ENCODE measurements at places on chromosomes 2 and 18. TPM values are rescaled to one million over a fixed set of nuclear protein-coding genes. Genes with fewer than 3 reads are reported as not detected.

CRIM1 gene
- 154 TPM for total RNA-seq

REG3G gene
- total RNA-seq, result not detected

YES1 gene
- total RNA-seq, result 111 TPM

ST8SIA5 gene
- not detected for total RNA-seq

COL3A1 gene
- not detected for total RNA-seq

DOCK10 gene
- total RNA-seq, result 33.6 TPM

KIF1A gene
- not detected for total RNA-seq

POTEI gene
- total RNA-seq, result not detected

REG3A gene
- not detected for total RNA-seq

SAG gene
- not detected for total RNA-seq

OBSL1 gene
- total RNA-seq, result 161 TPM

TNP1 gene
- total RNA-seq, result not detected

GPR35 gene
- total RNA-seq, result 1.1 TPM

ANKMY1 gene
- total RNA-seq, result 94.8 TPM

CRYBA2 gene
- not detected for total RNA-seq

KCNS3 gene
- total RNA-seq, result 28.8 TPM

ABCB11 gene
- total RNA-seq, result not detected

CELF4 gene
- 1.9 TPM for total RNA-seq

QPCT gene
- total RNA-seq, result 3.0 TPM

MERTK gene
- 3.4 TPM for total RNA-seq

ABCG5 gene
- not detected for total RNA-seq

CCDC141 gene
- total RNA-seq, result not detected

MYCN gene
- total RNA-seq, result not detected

SLC9A2 gene
- 13.4 TPM for total RNA-seq

HJURP gene
- 109 TPM for total RNA-seq

EPB41L3 gene
- not detected for total RNA-seq

FAM117B gene
- total RNA-seq, result 8.8 TPM

PIK3C3 gene
- total RNA-seq, result 31.4 TPM

CLK1 gene
- total RNA-seq, result 57.0 TPM

MYOM1 gene
- total RNA-seq, result 1.3 TPM

CNTNAP5 gene
- total RNA-seq, result not detected

AP1S3 gene
- 73.3 TPM for total RNA-seq

C1GALT1C1L gene
- total RNA-seq, result 4.6 TPM

SRD5A2 gene
- total RNA-seq, result not detected

USP34 gene
- 120 TPM for total RNA-seq

GRHL1 gene
- total RNA-seq, result 10.6 TPM

HOXD8 gene
- 0.39 TPM for total RNA-seq

TEX44 gene
- total RNA-seq, result not detected

NR4A2 gene
- total RNA-seq, result 2.3 TPM

MC4R gene
- total RNA-seq, result not detected

IL1R2 gene
- 3.8 TPM for total RNA-seq

ASPRV1 gene
- total RNA-seq, result 0.30 TPM
